Left lobe of liver (tissue), 2 donors: ENCODE measurements at places on chromosomes 7 and 10. TPM values are rescaled to one million over a fixed set of nuclear protein-coding genes. Genes with fewer than 3 reads are reported as not detected.

The KIAA1549 gene
- 0.53 TPM for total RNA-seq

The HOXA4 gene
- 0.43 TPM for total RNA-seq

The ZNF37A gene
- total RNA-seq, result 7.3 TPM

The SPRN gene
- 0.18 TPM for total RNA-seq

The FFAR4 gene
- 0.25 TPM for total RNA-seq

The TAS2R3 gene
- 0.58 TPM for total RNA-seq

The HOXA10 gene
- total RNA-seq, result 0.10 TPM

The ARMC3 gene
- total RNA-seq, result not detected

The GDF2 gene
- 7.2 TPM for total RNA-seq

The NRF1 gene
- total RNA-seq, result 4.5 TPM

The FOXP2 gene
- total RNA-seq, result 4.4 TPM

The GNGT1 gene
- not detected for total RNA-seq

The NOC3L gene
- total RNA-seq, result 5.5 TPM

The AKR1D1 gene
- 206 TPM for total RNA-seq

The VSTM4 gene
- total RNA-seq, result 2.7 TPM

The UPK3B gene
- 1.2 TPM for total RNA-seq

The SCART1 gene
- total RNA-seq, result 0.53 TPM
